ENCODE measurements at places on chromosomes 13 and 19.
A peak's percentile ranks its signal among the peaks of the same experiment; 100 is the strongest.

DNA sequence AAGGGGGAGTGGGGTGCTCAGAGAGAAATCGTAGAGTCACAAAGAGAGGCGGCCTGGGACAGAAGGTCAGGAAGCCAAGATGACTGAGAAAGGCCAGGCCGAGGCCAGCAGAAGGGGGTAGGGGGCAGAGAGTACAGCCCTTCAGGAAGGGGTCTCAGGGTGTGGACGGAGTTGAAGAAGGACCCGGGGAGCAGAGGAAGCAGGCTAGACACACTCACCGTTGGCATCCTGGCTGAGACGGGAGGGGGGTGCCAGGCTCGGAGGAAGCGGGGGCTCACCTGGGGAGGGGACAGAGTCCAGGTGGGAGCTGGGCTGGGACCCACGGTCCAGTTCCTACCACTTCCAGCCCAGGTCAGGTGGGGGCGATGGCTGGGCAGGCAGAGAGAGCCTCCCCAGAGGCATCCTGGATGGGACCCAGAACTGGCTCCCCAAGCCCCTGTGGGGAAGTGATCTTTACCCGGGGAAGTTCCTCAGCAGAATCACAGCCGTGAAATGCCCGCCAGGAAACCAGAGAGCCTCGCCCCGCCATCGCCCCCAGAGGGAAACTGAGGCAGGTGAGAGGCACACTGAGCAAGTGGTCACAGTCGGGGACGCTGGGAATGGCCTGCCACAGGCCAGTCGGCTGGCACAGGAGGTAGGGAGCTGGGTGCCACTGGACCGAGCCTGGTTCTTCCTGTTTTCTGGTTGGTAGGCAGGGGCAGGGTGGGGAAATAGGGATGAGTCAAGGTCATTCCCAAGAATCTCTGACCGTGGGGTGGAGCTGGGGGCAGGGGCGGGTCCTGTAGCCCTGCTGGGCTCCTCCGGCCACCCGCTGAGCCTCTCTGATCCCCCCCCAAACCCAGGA lies 1.4 kb downstream of the MATK start:
- DNase-seq = no peak
- H3K4me1 ChIP-seq = no peaks in the 10 kb centered on the region
- H3K4me3 ChIP-seq = no peak overlapping the region
- no peaks in the 10 kb centered on the region for H3K36me3 ChIP-seq
- no peak overlapping the region for H3K27ac ChIP-seq
- H3K27me3 ChIP-seq = no peaks in the 10 kb centered on the region

- DNase-seq = no peak
- no peak overlapping the region for H3K27ac ChIP-seq
- H3K4me3 ChIP-seq = no peak overlapping the region
- H3K27me3 ChIP-seq = no peaks in the 10 kb centered on the region
- no peaks in the 10 kb centered on the region for H3K36me3 ChIP-seq
- no peaks in the 10 kb centered on the region for H3K4me1 ChIP-seq
Measured at GRCh38 chr13:25632166-25632888, 260.6 kb downstream of the ATP8A2 start.

GRCh38 chr13:21134475-21134874 lies 41.9 kb downstream of the SKA3 start:
- H3K36me3 ChIP-seq = no peaks in the 10 kb centered on the region
- H3K4me3 ChIP-seq = no peak overlapping the region
- no peak overlapping the region for H3K27ac ChIP-seq
- no peaks in the 10 kb centered on the region for H3K4me1 ChIP-seq

DNA sequence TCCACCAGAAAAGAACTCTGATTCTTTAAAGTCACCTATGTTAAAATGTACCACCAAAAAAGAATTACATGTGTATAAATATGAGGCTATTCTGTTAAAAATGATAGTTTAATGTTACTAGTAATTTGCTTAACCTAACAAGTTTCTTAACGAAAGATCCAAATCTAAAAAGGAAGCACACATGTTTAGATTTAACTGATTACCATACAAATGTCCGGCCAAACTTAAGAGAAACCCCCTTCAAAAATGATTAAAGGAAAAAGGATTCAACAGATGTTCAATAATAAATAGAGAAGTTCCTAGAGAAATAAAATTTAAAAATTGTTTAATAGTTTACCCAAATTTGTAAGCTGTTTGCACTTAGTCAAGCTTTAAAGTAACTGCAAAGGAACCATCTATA lies 5.0 kb upstream of the ZNF69 start:
- H3K27ac ChIP-seq = no peak overlapping the region
- no peak overlapping the region for H3K4me3 ChIP-seq
- no peaks in the 10 kb centered on the region for H3K4me1 ChIP-seq
- no peaks in the 10 kb centered on the region for H3K36me3 ChIP-seq

GRCh38 chr19:5993648-5994358 lies 15.9 kb upstream of the RANBP3 start:
- H3K27me3 ChIP-seq = no peaks in the 10 kb centered on the region
- H3K27ac ChIP-seq = no peak overlapping the region
- peaks cover 7% of the 10 kb centered on the region for H3K4me1 ChIP-seq
- no peaks in the 10 kb centered on the region for H3K36me3 ChIP-seq

- no peaks in the 10 kb centered on the region for H3K27me3 ChIP-seq
- H3K4me1 ChIP-seq = peaks cover 3% of the 10 kb centered on the region
- peak; percentile 63 for DNase-seq
- H3K4me3 ChIP-seq = no peak overlapping the region
- no peaks in the 10 kb centered on the region for H3K36me3 ChIP-seq
Measured at GRCh38 chr19:55345818-55346724, 6.4 kb downstream of the KMT5C start.

GRCh38 chr13:100528353-100528752 lies 60.2 kb downstream of the GGACT start:
- no peak overlapping the region for H3K4me3 ChIP-seq
- H3K36me3 ChIP-seq = no peaks in the 10 kb centered on the region
- DNase-seq = no peak
- no peaks in the 10 kb centered on the region for H3K27me3 ChIP-seq
- H3K4me1 ChIP-seq = no peaks in the 10 kb centered on the region
- no peak overlapping the region for H3K27ac ChIP-seq

- no peaks in the 10 kb centered on the region for H3K4me1 ChIP-seq
- DNase-seq = no peak
- no peak overlapping the region for H3K4me3 ChIP-seq
- no peaks in the 10 kb centered on the region for H3K36me3 ChIP-seq
- H3K27me3 ChIP-seq = no peaks in the 10 kb centered on the region
Measured at GRCh38 chr19:46181388-46181779, 33.3 kb downstream of the IGFL2 start.

DNA sequence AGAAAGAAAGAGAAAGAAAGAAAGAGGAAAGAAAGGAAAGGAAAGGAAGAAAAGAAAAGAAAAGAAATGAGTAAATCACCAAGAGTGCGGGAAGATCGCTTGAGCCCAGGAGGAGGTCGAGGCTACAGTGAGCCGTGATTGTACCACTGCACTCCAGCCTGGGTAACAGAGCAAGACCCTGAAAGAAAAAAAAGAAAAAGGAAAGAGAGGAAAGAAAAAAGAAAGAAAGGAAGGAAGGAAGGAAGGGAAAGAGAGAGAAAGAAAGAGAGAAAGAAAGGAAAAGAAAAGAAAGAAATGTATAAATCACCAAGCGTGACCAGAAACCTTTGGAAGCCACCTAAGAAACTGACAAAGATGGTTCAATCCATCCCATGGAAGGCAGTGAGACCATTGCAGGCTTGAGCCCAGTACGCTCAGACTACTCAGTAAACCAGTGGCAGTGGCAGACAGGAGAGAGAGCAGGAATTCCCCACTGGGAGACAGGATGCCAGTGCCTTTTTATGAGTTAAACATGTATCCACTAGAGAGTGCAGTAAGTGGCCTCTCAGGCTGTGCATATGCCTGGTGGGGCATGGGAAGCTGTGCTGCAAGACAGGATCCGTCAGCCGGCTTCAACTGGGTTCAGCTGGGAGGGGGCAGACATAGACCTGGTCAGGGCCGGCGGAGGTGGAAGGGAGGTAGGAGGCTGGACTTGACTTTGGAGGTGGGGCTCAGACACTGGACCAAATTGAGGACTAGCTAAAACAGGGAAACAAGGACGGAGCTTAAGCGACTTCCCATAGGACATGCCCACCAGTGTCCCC lies 4.8 kb downstream of the GPR42 start:
- H3K27me3 ChIP-seq = no peaks in the 10 kb centered on the region
- H3K27ac ChIP-seq = no peak overlapping the region
- H3K36me3 ChIP-seq = no peaks in the 10 kb centered on the region
- H3K4me1 ChIP-seq = no peaks in the 10 kb centered on the region
- no peak overlapping the region for H3K4me3 ChIP-seq

DNA sequence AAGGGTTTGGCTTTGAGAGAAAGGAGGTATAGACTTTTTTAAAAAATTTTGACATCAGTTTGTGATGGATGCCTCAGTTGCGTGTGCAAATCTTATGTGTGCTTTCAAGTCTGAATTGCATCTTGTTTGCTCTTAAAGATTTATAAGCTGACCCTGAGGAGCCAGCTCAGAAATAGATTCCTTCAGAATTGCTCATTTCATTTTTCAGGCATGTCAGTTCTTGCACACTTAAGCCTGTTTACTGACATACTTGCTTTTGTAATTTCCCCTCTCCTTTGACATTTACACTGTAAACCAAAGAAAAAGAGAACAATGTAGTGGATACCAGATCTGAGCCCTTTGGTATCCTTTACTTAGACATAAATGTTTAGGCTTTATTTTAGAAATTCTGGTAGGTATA lies 87.6 kb downstream of the RNF17 start:
- no peaks in the 10 kb centered on the region for H3K36me3 ChIP-seq
- H3K4me3 ChIP-seq = no peak overlapping the region
- H3K27ac ChIP-seq = no peak overlapping the region
- H3K4me1 ChIP-seq = no peaks in the 10 kb centered on the region
- no peak for DNase-seq
- no peaks in the 10 kb centered on the region for H3K27me3 ChIP-seq

GRCh38 chr13:113172419-113172926 lies 14.0 kb downstream of the PROZ start:
- DNase-seq = no peak
- H3K4me1 ChIP-seq = no peaks in the 10 kb centered on the region
- no peaks in the 10 kb centered on the region for H3K27me3 ChIP-seq
- no peak overlapping the region for H3K4me3 ChIP-seq
- no peak overlapping the region for H3K27ac ChIP-seq

- H3K27me3 ChIP-seq = no peaks in the 10 kb centered on the region
- no peak overlapping the region for H3K27ac ChIP-seq
- H3K4me1 ChIP-seq = no peaks in the 10 kb centered on the region
- no peak for DNase-seq
Measured at GRCh38 chr13:35804901-35805300, 326.3 kb downstream of the DCLK1 start.

DNA sequence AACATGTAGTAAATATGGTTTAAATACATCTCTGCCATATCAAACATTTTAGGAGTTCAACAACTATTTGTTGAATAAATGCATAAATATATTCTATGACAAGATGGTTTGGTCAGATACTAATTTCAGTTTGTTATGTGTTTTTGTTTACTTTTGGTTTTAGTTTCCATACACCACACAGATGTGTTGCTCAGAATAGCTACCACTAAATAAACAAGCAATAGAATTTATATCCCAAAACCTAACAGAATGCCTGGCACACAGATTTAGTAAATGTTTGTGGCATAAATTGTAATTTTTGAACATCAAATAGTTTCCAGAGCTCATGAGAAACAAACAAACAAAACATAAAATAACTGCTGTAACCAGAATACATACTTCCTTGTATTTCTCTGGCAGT lies 126.8 kb upstream of the ATXN8OS start:
- no peak for DNase-seq
- no peak overlapping the region for H3K27ac ChIP-seq
- no peaks in the 10 kb centered on the region for H3K4me1 ChIP-seq
- no peaks in the 10 kb centered on the region for H3K27me3 ChIP-seq
- no peaks in the 10 kb centered on the region for H3K36me3 ChIP-seq

DNA sequence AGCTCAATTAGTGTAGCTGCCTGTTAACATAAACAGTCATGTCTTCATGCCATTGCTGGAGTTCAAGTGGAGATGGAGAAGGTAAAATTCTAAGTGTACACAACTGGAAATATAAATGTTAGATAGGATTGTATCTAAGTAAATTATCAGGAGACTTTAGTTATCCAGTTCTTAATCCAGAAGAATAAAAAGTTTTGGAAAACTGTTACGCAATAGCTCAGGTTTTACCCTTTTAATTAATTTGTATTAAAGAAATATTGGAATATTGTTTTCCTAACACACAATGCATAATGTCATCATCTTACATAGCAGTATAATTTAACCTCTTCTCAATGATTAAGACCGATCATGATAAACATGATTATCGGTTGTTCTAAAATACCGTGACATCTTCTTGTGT lies 2.8 kb downstream of the SLC10A2 start:
- no peak overlapping the region for H3K27ac ChIP-seq
- no peaks in the 10 kb centered on the region for H3K27me3 ChIP-seq
- H3K4me1 ChIP-seq = no peaks in the 10 kb centered on the region

DNA sequence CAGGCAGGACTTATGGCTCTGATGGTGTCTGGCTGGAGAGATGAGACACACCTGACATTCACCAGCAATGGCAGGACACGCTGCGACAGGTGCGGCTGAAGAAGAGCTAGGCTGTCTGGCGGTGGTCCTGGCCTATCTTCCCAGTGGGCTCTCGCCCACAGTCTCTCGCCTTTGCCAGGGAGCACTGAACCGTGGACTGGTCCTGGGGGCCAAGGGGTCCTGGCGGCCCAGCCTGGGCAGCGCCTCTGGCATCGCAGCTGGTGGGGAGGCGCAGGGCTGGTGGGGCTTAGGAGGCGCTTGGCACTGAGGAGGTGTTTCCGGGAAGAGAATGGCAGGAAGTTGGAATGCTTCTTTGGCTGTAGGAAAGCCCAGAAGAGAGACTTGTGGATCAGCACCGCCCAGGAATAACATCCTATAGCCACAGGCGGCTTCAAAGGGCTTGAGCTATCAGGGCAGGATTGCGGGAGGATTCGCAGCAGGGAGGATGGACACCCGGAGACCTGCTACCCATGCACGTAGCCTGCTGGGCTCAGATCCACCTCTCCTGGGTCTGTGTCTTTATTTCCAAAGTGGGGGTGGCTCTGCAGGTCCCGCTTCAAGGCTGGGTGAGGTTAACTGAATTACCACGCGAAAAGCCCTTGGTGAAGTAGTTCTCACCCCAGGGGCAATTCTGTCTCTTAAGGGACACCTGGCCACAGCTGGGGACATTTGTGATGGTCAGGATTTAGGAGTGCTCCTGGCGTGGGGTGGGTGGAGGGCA lies 14.6 kb downstream of the KDM4B start:
- no peaks in the 10 kb centered on the region for H3K36me3 ChIP-seq
- H3K4me3 ChIP-seq = no peak overlapping the region
- no peak for DNase-seq

DNA sequence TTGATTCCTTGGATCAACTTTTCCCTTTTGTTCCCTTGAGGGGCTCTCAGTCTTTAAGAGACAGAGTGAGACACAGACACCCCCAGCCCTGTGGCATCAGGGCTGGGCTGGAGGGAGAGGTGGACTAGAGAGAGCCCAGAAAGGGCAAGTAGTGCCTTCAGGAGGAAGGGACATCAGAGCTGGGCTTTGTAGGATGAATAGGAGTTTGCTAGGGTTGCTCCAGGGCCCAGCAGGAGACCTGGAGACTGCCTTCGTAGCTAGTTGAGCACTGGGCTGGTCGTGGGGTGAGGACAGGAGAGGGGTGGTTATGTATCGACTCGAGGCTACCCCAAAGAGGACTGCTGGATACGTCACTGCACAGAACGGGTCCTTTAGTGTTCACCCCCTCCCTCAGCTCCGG lies 5.4 kb downstream of the MAP1S start:
- no peak overlapping the region for H3K27ac ChIP-seq
- H3K4me1 ChIP-seq = peaks cover 20% of the 10 kb centered on the region
- no peaks in the 10 kb centered on the region for H3K36me3 ChIP-seq
- H3K27me3 ChIP-seq = no peaks in the 10 kb centered on the region
- no peak for DNase-seq

- H3K36me3 ChIP-seq = no peaks in the 10 kb centered on the region
- no peak overlapping the region for H3K4me3 ChIP-seq
- no peaks in the 10 kb centered on the region for H3K4me1 ChIP-seq
Measured at GRCh38 chr19:37977992-37978391, 71.0 kb downstream of the SIPA1L3 start.

Measured in ovary (tissue), 10 donors.